ENCODE measurements at places on chromosomes 16 and 17.
A peak's percentile ranks its signal among the peaks of the same experiment; 100 is the strongest.

- DNase-seq, result no peak
Measured at GRCh38 chr17:34720760-34721159, 141.4 kb downstream of the TMEM132E start.

DNA sequence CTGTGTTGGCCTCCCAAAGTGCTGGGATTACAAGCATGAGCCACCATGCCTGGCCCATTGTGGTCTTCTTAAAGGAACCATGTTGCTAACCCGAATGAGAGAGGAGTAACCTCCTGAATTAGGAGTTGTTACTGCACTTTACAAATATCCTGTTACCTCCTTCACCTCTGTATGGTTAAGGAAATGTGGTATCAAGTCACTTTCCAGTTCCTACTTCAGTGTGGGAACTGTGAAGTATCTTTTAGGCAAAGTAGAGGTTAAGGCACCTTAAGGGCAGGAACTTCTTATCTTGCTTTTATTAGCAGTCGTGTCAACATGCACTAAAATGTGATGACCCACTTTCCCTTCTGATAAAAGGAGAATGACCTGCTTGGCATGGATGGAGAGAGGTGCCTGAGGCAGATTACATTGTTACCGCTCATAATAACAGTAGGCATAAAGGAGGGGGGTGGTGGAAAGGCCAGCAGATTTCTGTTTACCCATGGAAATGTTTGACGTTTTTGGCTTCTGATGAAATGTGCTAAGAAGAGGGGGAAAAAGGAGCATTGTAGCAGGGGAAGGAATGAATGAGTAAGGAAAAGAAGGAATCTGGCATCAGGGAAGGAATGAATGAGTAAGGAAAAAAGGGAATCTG is 28.5 kb downstream of the FTO start:
- DNase-seq, result no peak

DNA sequence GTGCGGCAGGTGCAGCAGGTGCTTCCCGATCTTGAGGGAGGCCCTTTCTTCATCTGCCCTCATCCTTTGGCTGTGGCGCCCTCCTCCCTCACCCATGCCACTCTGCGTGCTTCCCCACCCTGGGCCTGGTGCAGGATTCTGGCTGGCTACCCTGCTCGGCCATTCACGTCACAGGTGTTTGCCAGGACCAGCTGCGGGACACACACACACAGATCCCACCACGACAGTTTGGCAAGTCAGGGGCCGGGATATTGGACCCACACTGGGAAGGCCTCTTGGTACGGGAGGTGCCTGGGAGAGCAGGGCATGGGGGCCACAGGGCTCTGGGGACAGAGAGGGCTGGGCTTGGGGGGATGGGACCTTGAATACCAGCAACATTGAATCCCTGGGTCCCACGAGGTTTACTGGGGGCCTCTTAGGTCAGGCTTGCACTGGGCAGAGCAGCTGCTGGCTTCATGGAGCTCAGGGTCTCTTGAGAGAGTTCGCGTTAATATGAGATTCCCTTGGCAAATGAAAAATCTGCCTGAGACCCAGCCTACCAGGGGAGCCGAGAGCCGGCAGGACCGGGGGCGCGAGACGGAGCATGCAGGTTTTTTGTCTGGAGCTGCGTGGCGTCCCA is 15.1 kb downstream of the ADCY7 start:
- DNase-seq, result no peak

DNA sequence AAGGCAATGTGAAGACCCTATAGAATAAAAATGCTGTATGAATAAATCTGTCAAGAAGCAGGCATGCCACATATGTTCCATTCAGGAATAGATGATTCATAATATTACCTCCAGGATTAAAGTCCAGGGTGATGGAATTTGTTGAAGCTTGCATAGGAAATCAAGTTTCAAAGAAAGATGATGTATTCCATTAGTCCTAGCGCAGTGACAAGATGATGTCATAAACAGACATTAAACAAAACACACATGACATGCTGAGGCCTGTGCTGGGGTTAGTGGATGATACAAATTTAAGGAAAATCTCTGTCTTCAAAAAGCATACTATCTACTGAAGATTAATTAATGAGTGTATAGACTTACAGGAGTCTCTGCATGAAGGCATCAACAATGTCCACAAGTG is 1025.2 kb downstream of the CDH11 start:
- no peak for DNase-seq

- DNase-seq, result no peak
Measured at GRCh38 chr17:49469831-49470810, 25.0 kb upstream of the NGFR start.

GRCh38 chr16:67514382-67514828 is 14.2 kb upstream of the RIPOR1 start:
- peak; percentile 72 for DNase-seq

DNA sequence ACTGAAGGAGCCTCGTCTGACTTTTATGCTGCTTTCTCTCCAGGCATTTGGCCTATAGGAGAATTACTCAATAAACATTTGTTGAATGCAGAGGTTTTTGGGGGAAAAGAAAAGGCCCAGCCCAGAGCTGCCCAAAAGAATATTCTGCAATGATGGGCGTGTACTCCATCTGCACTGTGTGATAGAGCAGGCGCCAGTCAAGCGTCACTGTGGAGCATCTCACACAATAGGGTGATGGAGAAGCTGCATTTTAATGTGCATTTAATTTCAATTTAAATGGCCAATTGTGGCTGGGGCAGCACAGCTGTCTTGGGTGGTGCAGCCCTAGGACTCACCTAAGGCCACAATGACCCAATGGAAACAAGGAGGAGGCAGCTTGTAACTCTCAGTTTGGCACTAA is 20.6 kb downstream of the GLYR1 start:
- DNase-seq, result no peak

DNA sequence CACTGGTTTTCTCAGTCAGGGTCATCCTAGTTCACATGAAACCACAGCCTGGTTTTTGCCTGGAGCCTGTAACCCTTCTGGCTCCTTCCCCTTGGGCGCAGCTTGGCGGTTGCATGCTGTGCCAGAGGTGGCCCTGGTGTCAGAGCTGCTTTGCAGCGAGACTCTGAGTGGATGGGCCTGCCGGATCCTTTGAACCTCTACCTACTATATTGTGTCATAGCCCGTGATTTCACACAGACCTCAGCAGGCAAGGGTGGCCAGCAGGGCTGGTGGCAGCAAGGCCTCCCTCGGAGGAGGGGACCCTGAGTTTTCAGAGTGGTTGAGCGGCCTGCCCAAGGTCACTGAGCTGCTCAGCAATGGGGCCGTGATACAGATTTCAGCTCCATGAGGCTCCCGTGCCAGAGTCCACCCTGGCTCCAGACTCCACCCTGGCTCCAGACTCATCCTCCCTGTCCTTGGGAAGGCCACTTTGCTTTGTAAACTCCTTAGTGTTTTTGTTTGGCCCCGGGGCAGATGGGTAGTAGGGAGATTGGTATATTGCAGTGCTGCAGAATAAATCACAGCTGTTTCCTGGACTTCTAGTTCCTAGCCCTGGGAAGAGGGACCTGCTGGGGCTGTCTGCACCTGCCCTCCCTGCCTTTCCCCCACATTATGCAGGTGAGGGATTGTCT is 9.7 kb downstream of the MPRIP start:
- no peak for DNase-seq

GRCh38 chr16:79623824-79624223 is 23.3 kb upstream of the MAF start:
- DNase-seq, result no peak

- peak; percentile 60 for DNase-seq
Measured at GRCh38 chr16:11396241-11397048, 51.2 kb downstream of the RMI2 start.

- DNase-seq, result no peak
Measured at GRCh38 chr16:9412915-9413264, 321.4 kb downstream of the HAPSTR1 start.

DNA sequence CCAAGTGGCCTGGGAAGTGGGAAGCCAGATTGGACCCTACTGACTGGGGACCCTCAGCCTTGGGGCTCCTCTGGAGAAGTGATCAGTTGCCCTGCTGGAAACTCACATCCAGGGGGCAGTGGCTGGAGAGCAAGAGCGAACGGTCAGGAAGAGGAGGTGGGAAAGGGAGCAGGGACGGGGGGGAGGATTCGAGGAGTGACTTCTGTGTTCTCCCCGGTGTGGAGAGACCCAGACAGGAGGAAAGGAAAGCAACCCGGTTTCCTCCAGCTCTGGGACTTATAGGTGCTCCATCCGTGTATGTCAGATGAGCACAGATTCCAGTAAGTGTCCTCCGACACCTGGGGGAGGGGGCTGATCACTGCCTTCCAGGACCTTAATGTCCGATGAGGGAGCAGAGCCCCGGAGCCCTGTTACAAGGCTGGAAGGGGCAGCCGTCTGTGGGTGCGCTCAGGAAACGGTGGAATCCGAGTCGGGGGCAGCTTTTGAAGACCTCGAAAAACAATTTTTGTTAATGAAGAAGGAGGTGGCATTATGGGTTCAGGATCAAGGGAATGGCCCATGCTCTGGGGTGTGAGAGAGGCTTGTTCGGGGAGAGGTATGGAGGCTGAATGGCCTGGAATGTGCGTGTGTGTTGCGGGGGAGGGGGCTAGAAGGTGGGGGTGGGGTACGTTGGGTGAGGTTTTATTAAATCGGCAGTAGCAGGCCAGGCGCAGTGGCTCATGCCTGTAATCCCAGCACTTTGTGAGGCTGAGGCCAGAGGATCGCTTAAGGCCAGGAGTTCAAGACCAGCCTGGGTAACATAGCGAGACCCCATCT is 34.8 kb upstream of the NDRG4 start:
- DNase-seq, result no peak

GRCh38 chr17:59423137-59423724 is 91.8 kb downstream of the YPEL2 start:
- DNase-seq, result no peak

- DNase-seq, result no peak
Measured at GRCh38 chr17:42527932-42528331, 8.1 kb upstream of the NAGLU start.

GRCh38 chr16:11372073-11372828 is 27.0 kb downstream of the RMI2 start:
- DNase-seq, result no peak

DNA sequence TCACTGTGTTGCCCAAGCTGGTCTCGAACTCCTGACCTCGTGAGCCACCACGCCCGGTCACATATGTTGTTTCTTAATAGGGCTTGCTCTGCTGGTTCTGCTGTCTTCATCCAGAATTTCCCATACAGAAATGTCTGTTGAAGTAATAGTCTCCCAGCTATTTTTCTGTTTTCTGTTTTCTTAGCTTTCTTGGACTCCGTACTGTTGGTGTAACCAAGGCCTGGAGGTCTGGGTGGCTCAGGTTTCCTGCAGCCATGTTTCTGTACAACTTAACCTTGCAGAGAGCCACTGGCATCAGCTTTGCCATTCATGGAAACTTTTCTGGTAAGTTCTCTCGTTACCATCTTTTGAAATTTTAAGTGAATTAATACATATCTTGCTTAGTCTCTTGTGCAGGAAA is 2.8 kb downstream of the SF3B3 start:
- DNase-seq, result no peak

- DNase-seq, result no peak
Measured at GRCh38 chr17:82118815-82119380, 20.9 kb upstream of the FASN start.

GRCh38 chr17:27332485-27333409 is 38.8 kb downstream of the WSB1 start:
- peak; percentile 81 for DNase-seq

DNA sequence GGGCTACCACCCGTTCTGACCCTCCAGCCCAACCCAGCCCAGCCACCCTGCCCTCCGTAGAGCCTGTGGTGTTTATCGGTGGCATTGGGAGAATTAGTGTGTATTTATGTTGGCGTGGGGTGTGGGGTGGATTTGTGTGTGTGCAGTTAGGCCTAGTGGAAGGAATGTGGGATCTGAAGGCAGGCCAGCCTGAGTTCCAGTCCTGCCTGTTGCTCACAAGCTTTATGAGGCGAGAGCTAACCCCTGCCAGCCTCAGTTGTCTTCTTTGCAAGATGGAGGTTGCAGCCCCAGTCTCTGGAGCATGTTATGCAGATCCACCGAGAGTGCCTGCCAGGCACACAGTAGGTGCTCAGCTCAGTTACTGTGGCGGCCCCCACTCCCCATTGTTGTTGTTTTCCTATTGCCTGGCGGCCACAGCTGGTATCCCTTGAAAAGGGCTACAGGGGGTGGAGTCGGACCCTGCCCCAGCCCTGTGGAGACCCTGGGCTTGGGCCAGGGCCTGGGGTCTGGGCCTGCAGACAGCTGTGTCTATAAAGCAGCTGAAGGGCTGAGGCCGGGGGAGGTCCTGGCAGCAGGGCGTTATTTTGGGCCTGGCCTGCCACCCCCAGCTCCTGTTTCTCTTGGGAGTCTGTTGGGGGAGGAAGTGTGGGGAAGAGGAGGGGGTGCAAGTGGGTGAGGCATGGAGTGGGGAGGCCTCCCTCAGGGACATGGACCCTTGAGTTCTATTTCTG is 5.1 kb downstream of the ERBB2 start:
- DNase-seq, result no peak

DNA sequence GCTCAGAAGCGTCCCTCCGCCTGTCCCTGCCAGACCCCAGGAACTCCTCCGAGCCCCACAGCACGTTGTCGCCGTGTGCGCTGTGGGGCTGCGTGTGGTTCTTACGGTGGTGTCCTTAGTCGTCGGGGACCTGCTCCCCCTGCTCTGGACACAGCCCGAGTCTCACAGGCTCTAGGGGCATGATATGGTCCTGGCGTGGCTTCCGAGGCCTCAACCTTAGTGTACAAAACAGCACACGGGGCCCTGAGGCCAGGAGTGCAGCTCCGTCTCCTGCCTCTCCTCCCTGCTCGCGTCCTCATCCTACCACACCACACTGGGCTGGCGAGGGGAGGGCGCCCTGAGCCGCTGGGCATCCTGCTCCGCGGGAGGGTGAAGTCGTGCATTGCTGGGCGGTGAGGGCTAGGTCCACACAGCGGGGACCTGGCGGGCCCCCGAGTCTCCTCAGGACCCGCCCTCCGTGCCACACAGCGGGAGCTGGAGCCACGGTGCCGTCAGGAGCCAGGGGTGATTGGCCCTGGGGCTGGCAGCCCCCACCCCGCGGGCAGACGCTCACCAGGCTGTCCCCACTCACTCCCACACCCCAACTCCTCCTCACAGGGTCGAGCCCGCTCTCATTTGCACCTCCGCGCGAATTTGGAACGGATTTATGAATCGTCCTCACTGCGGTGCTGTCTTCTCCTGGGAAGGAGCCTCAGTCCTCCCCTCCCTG is 1.2 kb upstream of the MAFG start:
- DNase-seq, result no peak

DNA sequence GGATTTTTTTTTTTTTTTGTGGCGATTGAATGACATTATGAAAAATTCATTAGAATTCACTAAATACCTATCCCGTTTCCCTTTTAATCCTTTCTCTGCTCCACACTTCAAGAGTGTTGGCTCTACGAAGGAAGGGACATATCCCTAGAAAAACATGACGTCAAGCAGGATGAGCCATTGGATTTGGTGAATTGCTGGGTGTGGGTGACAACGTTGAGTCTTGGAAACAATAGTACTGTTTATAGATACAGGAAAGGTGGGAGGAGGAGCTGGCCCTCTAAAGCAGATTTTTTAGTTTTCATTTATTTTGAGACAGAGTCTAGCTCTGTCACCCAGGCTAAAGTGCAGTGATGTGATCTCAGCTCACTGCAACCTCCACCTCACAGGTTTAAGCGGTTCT is 167.6 kb upstream of the FAM20A start:
- DNase-seq, result no peak
